ENCODE measurements at places on chromosomes 13 and 19. TPM values are rescaled to one million over a fixed set of nuclear protein-coding genes. Genes with fewer than 3 reads are reported as not detected.

- no peaks in the 10 kb centered on the region for H3K36me3 ChIP-seq
- H3K4me3 ChIP-seq, result no peak overlapping the region
- peaks cover 15% of the 10 kb centered on the region for H3K4me1 ChIP-seq
- H3K27me3 ChIP-seq, result no peaks in the 10 kb centered on the region
- no peak for DNase-seq
Measured at GRCh38 chr13:33369073-33369472, 83.5 kb upstream of the STARD13 start.

DNA sequence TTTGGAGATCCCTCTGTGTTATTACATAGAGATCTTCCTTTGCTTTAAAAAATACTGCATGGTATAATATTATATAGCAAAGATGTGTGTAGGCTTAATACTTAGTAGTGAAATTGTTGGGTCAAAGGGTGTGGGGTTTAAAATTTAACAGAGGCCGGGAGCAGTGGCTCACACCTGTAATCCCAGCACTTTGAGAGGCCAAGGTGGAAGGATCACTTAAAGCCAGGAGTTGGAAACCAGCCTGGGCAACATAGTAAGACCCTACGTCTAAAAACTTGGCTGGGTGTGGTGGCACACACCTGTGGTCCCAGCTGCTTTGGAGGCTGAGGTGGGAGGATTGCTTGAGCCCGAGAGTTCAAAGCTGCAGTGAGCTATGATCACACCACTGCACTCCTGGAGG is 22.3 kb upstream of the CEBPA start:
- H3K4me3 ChIP-seq, result no peak overlapping the region
- DNase-seq, result no peak
- no peak overlapping the region for H3K27ac ChIP-seq
- H3K36me3 ChIP-seq, result no peaks in the 10 kb centered on the region
- no peaks in the 10 kb centered on the region for H3K4me1 ChIP-seq

DNA sequence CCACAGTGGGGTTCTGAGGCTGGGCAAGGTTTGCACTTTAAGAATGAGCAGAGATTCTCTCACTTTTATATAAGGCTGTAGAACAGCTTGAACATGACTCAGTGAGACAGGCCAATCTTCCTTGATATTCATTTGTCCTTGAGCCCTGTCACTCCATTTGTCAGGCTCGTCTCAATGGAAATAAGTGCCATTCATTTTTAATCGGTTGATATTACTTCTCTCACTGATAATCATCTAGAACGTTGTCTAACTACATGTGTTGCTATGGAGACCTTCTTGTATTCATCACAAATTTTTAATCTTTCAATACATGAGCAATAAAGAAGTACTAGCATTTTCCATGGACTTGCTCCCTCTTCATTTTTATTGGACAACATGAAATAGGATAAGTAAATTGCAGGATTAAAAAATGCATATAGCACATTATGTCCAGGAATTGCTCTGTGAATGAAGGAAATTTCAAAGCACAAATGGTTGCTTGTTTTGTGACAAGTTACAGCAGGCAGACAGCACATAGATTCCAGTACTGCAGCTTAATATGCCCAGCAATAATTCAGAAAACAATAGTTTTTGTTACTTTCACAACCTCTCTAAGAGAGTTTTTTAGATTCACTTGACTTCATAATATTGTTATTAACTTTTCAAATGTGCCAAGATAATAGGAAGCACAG is 1178.4 kb upstream of the ATXN8OS start:
- H3K27me3 ChIP-seq, result no peaks in the 10 kb centered on the region
- no peak for DNase-seq
- no peaks in the 10 kb centered on the region for H3K4me1 ChIP-seq

DNA sequence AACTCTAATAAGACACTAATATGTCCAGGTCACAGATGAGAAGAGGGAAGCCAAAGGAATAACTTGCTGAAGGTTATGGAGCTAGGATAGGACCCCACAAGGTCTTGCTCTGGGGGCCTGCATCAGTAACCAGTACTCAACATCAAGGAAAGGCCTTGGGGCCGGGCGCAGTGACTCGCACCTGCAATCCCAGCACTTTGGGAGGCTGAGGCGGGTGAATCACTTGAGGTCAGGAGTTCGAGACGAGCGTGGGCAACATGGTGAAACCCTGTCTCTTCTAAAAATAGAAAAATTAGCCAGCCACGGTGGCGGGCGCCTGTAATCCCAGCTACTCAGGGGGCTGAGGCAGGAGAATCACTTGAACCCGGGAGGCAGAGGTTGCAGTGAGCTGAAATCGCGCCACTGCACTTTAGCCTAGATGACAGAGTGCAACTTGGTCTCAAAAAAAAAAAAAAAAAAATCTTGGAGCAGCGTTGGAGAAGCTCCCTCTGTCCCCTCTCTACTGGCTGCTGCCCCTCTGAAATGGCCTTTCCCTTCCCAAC is 1.8 kb downstream of the LONP1 start:
- peaks cover 13% of the 10 kb centered on the region for H3K4me1 ChIP-seq
- peak overlapping the region; percentile 97 for H3K4me3 ChIP-seq
- no peaks in the 10 kb centered on the region for H3K36me3 ChIP-seq
- H3K27me3 ChIP-seq, result no peaks in the 10 kb centered on the region

- DNase-seq, result peak; percentile 73
- no peak overlapping the region for H3K27ac ChIP-seq
- peaks cover 21% of the 10 kb centered on the region for H3K36me3 ChIP-seq
- H3K4me1 ChIP-seq, result no peaks in the 10 kb centered on the region
- no peaks in the 10 kb centered on the region for H3K27me3 ChIP-seq
Measured at GRCh38 chr19:34345947-34346351, 19.0 kb upstream of the GPI start.

- no peak for DNase-seq
- no peak overlapping the region for H3K4me3 ChIP-seq
- H3K36me3 ChIP-seq, result peaks cover 2% of the 10 kb centered on the region
- H3K27ac ChIP-seq, result no peak overlapping the region
Measured at GRCh38 chr13:33259296-33259695, 26.3 kb downstream of the STARD13 start.

- peaks cover 10% of the 10 kb centered on the region for H3K4me1 ChIP-seq
Measured at GRCh38 chr19:13010038-13010991, 15.0 kb downstream of the NFIX start.

DNA sequence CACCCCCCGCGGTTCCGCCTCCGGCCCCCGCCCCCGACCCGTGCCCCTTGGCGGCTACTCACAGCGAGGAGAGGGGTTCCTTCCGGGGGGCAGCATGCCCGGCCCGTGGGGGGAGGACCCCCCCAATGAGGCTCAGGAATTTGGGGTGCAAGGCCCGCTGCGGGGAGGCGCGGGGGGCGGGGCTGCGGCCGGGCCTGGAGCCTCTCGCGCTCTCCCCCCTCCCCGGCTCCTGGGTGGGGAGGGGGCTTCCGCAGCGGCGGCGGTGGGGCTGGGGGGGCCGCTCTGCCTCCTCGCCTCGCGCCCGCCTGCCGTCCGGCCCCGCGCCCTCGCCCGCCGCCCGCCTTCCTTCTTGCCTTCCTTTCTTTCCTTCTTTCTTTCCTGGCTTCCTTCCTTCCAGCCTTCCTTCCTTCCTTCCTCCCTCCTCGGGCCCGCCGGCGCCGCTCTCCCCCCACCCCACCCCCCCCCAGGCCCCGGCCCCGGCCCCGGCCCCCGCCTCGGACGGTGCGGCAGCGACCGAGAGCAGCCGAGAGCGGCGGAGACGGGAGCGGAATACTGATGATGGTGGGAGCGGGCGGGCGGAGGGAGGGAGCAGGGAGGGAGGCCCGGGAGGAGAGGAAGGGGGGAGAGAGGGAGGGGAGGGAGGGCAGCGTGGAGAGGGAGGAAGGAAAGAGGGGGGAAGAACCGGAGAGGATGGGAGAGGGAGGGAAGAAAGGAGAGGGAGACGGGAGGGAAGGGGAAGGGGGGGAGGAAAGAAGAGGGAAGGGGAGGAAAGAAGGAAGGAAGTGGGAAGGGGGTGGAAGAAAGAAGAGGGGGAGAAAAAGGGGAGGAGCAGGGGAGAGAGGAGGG is at the start of gene LRRC4B:
Gene LRRC4B (minus strand): TSS at position 554 of the 846 bp plus-strand sequence. CDS start 19,597 bp downstream, outside the sequence.
- H3K4me3 ChIP-seq, result peak within 1 kb of the TSS; percentile 82
- H3K27ac ChIP-seq, result no peak within 1 kb of the TSS
- H3K27me3 ChIP-seq, result peaks cover 14% of the 10 kb centered on the region
- peaks cover 31% of the 10 kb centered on the region for H3K4me1 ChIP-seq

- no peak for DNase-seq
- no peaks in the 10 kb centered on the region for H3K27me3 ChIP-seq
- H3K4me3 ChIP-seq, result no peak overlapping the region
- no peak overlapping the region for H3K27ac ChIP-seq
- H3K4me1 ChIP-seq, result no peaks in the 10 kb centered on the region
Measured at GRCh38 chr13:61833228-61833627, 417.6 kb upstream of the PCDH20 start.

DNA sequence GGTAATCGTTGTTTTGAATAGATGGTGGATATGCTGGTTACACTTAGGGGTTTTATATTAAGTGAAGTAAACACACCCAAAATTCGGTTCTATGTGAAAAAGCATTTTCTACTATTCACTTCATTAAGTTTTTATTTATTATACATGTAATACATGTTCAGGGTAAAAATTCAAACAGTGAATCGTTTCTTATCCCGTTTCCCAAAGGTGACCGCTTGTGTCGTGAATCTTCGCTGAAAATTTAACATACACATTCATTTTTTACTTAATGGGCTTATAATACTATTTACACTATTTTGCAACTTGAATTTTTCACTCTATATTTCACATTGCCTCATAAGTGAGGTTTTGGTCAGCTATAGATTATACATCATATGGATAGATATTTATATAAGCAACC is 24.5 kb downstream of the IPO5 start:
- peaks cover 5% of the 10 kb centered on the region for H3K36me3 ChIP-seq
- no peak overlapping the region for H3K27ac ChIP-seq
- peak overlapping the region; percentile 96 for H3K4me3 ChIP-seq
- H3K4me1 ChIP-seq, result peaks cover 38% of the 10 kb centered on the region

DNA sequence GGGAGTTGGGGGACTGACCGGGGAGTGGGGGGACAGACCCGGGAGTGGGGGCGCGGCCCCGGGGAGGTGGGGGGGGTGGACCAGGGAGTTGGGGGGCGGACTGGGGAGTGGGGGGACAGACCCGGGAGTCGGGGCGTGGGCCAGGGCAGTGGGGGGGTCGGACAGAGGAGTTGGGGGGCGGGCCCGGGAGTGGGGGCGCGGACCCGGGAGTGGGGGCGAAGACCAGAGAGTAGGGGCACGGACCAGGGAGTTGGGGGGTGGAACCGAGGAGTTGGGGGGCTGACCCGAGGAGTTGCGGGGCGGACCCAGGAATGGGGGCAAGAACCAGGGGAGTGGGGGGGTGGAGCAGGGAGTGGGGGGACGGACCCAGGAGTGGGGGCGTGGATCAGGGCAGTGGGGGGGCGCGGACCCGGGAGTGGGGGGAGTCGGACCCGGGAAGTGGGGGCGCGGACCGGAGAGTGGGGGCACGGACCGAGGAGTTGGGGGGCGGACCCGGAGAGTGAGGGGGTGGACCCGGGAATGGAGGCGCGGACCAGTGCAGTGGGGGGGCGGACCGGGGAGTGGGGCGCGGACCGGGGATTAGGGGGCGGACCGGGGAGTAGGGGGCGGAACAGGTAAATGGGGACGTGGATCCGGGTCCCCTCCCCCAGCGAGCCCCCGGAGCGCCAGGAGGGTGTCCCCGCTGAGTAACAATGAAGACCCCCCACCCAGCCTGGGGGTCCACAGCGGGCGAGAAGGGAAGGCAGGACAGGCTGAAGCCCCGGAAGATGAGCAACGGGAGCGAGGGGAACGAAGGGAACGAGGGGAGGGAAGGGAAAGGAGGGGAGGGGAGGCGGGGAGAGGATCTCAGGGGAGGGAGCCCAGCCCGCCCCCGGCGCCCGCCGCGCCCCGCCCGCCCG is 589 bp downstream of the R3HDM4 start:
- DNase-seq, result no peak
- H3K27ac ChIP-seq, result no peak overlapping the region
- no peaks in the 10 kb centered on the region for H3K4me1 ChIP-seq
- no peaks in the 10 kb centered on the region for H3K36me3 ChIP-seq
- H3K4me3 ChIP-seq, result peak overlapping the region; percentile 72
- H3K27me3 ChIP-seq, result peaks cover 10% of the 10 kb centered on the region

DNA sequence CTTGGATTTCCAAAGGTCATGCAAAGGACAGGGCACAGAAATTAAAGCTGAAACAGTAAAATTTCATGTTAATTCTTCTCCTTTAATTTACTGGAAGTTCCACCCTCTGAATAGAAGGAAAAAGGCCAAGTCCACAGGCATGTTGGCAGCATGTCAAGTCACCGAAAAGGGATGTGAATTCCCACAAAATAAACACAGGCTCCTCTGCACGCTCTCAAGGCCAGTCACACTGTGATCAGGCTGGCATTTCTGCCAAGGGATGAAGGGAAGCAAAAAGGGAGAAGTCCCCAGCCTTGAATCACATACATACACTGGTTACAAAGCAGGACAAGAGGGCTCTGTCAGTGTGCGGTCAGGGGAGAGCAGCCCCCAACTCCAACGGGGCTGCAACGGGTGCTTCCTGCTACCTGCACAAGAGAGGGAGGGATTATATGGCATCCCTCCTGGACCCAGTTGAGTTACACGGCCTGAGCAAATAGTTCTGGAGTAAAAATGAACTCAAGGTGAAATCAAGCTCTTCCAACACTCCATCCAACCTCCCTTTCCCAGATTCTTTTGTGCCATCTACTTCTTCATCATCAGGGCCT is 6.9 kb downstream of the DCLK1 start:
- no peaks in the 10 kb centered on the region for H3K4me1 ChIP-seq
- no peak overlapping the region for H3K4me3 ChIP-seq
- no peaks in the 10 kb centered on the region for H3K36me3 ChIP-seq
- H3K27me3 ChIP-seq, result peaks cover 9% of the 10 kb centered on the region
- no peak for DNase-seq

The URAD gene
- total RNA-seq, result not detected

Measured in neural crest cell (in vitro differentiated cells).